ENCODE measurements at places on chromosomes 5 and 9. TPM values are rescaled to one million over a fixed set of nuclear protein-coding genes. Genes with fewer than 3 reads are reported as not detected.

- DNase-seq: no peak
- no peak overlapping the region for H3K4me3 ChIP-seq
- H3K36me3 ChIP-seq: no peaks in the 10 kb centered on the region
- no peaks in the 10 kb centered on the region for H3K4me1 ChIP-seq
- H3K27me3 ChIP-seq: no peaks in the 10 kb centered on the region
- H3K27ac ChIP-seq: no peak overlapping the region
Measured at GRCh38 chr5:54579591-54580295, 62.2 kb downstream of the SNX18 start.

GRCh38 chr5:156366521-156366920, 39.6 kb downstream of the SGCD start:
- no peaks in the 10 kb centered on the region for H3K4me1 ChIP-seq
- H3K27ac ChIP-seq: no peak overlapping the region
- no peak overlapping the region for H3K4me3 ChIP-seq
- no peak for DNase-seq
- no peaks in the 10 kb centered on the region for H3K27me3 ChIP-seq

- DNase-seq: no peak
- no peak overlapping the region for H3K4me3 ChIP-seq
- H3K27ac ChIP-seq: no peak overlapping the region
- H3K4me1 ChIP-seq: no peaks in the 10 kb centered on the region
- no peaks in the 10 kb centered on the region for H3K27me3 ChIP-seq
- H3K36me3 ChIP-seq: peaks cover 8% of the 10 kb centered on the region
Measured at GRCh38 chr5:131463656-131464055, 171.4 kb downstream of the RAPGEF6 start.

DNA sequence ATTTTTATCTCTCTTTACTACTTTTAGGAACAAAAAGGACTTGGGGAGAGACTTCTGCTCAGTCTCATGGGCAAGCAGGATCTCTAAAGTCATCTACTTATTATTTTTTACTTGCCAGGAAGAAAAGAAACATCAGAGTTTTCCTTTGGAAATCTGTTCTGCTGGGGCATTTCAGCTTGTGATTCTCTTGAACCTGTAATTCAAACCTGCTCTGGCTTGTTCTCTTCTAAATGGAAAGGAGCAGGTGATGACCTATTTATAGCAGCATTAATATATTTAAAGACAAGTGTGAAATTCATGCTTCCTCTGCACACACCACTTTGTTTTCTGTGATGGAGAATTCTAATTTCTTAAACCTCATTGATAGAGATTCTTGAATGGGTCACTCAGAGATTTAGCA, 2.0 kb downstream of the ADCY2 start:
- DNase-seq: no peak
- H3K36me3 ChIP-seq: no peaks in the 10 kb centered on the region
- no peaks in the 10 kb centered on the region for H3K4me1 ChIP-seq
- no peak overlapping the region for H3K27ac ChIP-seq

DNA sequence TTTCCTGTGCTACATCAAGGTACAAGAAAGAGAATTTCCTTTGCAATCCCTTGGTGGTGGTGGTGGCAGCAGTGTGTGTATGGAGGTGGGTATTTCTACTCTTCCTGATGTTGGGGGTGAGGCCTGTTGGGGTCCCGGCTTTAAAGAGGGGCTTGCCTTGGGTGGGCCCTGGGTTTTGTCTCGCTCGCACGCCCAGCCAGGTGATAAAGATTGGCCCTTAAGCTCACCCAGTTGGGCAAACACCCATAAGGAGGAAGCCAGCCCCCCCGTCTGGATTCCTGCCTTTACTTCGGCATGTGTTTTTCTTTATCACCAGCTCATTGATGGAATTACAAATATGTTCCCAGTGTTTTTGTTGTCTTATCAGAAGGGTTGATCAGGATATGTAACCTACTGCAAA, 16.0 kb upstream of the SARDH start:
- H3K4me1 ChIP-seq: no peaks in the 10 kb centered on the region
- no peaks in the 10 kb centered on the region for H3K36me3 ChIP-seq
- peaks cover 20% of the 10 kb centered on the region for H3K27me3 ChIP-seq
- DNase-seq: peak; percentile 12
- H3K4me3 ChIP-seq: no peak overlapping the region
- no peak overlapping the region for H3K27ac ChIP-seq

DNA sequence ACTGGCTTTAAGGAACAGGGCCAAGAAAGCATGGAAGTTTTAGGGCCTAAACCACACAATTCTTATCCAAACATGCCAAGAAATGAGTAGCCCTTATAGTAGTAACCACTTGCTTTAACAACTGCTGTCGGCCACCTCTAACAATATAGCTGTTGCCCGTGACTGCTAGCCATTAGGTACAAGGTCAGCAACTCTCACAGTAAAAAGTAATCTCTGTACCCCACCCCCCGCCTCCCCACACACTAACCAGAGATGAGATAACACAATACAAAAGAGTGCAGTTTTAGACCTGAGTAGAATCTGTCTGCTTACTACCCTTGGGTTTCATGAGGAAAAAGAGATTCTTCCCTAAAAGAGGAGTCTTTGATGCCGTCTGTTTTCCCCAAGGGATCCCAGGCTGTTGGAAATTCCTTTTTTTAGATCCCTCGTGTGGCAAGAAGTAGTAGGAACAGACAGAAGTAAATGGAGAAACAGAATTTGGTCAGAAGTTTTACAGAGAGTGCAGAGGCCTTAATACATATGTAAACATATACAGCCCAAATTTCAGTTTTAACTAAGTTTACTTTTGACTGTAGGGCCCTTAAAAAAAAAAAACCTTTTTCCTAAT, 94.3 kb downstream of the WDR41 start:
- no peak for DNase-seq
- H3K4me3 ChIP-seq: no peak overlapping the region
- H3K4me1 ChIP-seq: no peaks in the 10 kb centered on the region

GRCh38 chr9:137031904-137032640, at the start of gene FUT7:
Gene FUT7 (minus strand): TSS chr9:137032088. CDS start chr9:137031991, 97 bp downstream.
- peaks cover 19% of the 10 kb centered on the region for H3K4me1 ChIP-seq
- H3K27ac ChIP-seq: no peak within 1 kb of the TSS
- no peak within 1 kb of the TSS for H3K4me3 ChIP-seq
- no peaks in the 10 kb centered on the region for H3K27me3 ChIP-seq
- H3K36me3 ChIP-seq: no peaks in the 10 kb centered on the region
- no peak for DNase-seq

GRCh38 chr5:154520861-154521453, 42.9 kb upstream of the HAND1 start:
- no peaks in the 10 kb centered on the region for H3K4me1 ChIP-seq
- no peak for DNase-seq
- no peak overlapping the region for H3K4me3 ChIP-seq

DNA sequence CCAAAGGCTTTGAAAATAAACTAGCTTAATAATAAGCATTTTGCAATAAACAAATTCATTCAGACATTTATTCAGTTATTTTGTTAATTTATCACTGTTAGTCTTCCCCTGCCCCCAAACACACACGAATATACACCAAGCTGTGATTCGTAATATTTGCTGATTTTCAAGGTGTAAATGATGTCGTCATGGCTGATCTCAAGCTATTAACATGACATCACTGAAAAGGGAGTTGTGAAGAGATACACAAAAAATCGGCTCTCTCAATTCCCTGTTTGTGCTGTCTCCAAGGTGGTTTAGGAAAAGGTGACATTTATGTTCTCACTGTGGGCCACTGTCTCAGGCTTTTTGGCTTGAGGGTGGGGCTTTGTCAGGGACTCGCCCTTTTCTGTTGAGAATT, 413.3 kb downstream of the CDH9 start:
- no peaks in the 10 kb centered on the region for H3K27me3 ChIP-seq
- no peak overlapping the region for H3K27ac ChIP-seq
- no peak overlapping the region for H3K4me3 ChIP-seq
- no peak for DNase-seq
- no peaks in the 10 kb centered on the region for H3K36me3 ChIP-seq
- no peaks in the 10 kb centered on the region for H3K4me1 ChIP-seq

Gene STXBP1
- total RNA-seq: 19.0 TPM

Gene TRMO
- 29.8 TPM for total RNA-seq

Gene GLRA1
- not detected for total RNA-seq

All from breast epithelium (tissue), 4 donors.